Urinary bladder (tissue), 4 donors: ENCODE measurements at places on chromosomes 2 and 18. TPM values are rescaled to one million over a fixed set of nuclear protein-coding genes. Genes with fewer than 3 reads are reported as not detected.

DNA sequence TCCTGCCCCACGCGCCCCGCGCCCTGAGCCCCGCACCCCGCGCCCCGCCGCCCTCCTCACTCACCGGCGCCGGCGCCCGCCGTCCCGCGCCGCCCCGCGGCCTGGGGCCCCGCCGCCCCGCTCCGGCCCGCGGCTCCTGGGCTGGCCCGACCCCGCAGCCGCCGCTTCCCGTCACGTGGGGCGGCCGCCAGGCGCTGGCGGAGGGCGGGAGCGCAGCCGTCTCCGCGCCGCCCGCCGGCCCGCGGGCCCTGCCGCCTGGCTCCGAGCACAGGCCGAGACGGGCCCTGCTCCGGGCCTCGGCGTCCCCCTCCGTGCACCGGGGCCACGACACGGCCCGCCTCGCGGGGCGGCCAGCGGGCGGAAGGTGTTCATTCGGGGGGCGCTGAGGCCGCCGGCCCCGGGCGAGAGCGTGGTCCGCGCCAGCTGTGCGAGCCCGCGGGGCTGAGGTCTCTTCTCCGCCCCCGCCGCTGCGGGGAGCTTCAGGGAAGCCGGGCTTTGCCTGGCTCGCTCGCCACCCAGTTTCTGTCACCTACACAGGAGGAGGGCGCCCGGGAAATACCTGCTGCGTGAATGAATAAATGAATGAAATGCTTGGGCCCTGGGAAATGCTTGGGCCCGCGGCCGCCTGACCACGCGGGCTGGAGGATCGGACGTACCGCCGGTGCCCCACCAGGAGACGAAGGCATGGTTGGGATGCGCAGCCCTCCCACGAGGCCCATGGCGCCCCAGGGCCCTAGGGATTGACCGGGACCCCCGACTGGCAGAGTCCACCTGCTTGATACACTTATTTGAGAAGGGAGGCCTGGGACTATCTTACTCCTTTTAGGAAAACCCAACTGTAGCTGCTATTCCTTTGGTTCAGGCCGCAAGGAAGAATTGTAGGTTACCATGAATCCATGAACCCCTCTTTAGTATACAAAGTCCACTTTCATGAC, at the start of gene TGFBRAP1:
Gene TGFBRAP1, minus strand, starts transcription at position 175 of the 935 bp plus-strand sequence. CDS start 21,434 bp downstream, outside the sequence.
- DNase-seq: no peak

DNA sequence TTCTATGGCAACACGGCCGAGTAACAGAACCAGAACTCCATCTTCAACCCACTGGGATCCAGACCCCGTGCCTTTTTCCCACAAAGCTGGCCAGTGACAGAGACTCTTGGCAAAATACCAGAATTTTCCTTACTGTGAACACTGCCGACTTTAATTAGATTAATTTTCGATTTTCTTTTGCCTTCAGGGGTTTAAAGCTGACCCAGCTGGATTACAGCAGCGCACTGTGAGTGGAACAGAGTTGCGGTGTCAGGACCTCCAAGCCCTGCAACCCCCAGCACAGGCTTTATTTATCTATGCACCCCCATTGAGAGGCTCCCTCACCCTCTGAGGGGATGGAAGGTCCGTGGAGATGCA, 36.4 kb downstream of the CTIF start:
- DNase-seq: no peak

DNA sequence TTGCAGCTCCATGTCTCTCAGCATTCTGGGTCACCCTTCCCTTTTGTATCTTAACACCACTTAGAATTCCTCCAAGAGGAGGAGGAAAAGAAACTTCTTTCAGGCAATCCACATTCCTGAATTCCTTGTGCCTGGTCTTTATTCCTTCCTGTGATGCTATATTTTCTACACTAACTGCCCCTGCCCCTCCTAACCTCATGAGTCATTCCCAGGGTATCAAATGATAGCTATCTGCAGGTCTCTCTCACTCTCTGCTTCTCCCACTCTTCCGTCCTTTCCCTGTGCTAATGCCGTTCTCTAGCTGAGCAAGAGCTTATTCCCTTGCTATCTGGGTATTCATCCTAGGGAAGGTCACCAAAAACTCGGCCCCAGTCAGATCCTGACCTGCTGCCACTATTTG, 395.0 kb upstream of the TCF4 start:
- DNase-seq: no peak

- DNase-seq: no peak
Measured at GRCh38 chr18:3139406-3139805, 80.4 kb downstream of the MYOM1 start.

GRCh38 chr2:150095361-150096095, 391.9 kb downstream of the RND3 start:
- no peak for DNase-seq

DNA sequence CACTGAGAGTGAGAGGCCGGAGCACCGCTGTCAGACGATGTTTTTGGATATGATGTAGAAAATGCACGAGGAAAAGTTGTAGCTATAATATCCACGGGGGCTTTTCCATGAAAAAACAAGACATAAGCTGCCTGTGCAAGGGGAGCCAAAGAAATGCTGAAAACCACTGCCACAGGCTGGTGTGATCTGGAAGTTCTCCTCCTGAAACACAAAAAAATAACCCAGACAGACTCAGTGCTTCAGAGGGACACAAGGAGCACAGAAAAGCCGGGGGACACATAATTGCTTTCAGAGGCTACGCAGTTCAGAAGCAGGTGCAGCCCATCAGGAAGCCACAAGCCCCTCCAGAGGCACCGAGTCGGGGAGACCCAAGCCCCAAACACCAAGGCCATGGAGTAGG, 98.2 kb downstream of the ZNF516 start:
- no peak for DNase-seq

DNA sequence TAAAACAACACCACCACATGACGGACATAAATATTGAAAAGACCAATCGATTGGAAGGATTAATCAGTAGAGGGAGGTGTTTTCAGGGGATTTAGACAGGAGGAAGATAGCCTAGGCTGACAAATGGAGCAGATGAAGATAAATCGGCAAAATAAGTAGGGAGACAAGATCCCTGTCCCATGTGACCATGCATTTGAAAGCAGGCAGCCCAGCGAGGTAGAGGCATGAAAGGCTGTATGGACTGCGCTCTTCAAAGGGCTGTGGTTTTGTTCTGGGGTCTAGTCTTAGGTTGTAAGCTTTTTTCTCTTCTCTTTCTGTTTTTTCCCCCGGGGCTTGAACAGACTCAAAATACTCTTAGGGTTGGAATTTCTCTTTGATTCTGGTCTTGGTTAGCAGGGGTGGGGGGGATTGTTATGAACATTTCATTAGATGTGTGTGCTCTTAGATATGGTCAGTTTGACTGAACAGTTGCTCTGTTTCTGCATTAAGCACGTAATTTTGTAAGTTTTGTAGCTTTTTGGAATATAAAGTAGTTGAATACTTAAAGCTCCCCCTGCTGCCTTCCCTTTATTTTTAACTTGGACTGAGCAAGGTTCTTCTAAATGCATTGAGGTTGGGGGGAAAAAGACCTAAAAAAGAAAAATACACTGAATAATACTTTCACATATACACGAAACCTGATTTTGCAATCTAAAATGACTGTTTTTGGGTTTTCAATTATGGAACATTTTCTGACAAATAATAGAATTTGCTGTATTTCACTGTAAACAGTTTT, 32.2 kb downstream of the ZNF532 start:
- DNase-seq: no peak

GRCh38 chr2:64019083-64019974, at the start of gene VPS54:
TSS of gene VPS54 (minus strand) at chr2:64019428. CDS start at chr2:63983999, 35,429 bp downstream.
- DNase-seq: peak; percentile 43

GRCh38 chr2:10798783-10799182, 13.8 kb downstream of the PDIA6 start:
- no peak for DNase-seq

DNA sequence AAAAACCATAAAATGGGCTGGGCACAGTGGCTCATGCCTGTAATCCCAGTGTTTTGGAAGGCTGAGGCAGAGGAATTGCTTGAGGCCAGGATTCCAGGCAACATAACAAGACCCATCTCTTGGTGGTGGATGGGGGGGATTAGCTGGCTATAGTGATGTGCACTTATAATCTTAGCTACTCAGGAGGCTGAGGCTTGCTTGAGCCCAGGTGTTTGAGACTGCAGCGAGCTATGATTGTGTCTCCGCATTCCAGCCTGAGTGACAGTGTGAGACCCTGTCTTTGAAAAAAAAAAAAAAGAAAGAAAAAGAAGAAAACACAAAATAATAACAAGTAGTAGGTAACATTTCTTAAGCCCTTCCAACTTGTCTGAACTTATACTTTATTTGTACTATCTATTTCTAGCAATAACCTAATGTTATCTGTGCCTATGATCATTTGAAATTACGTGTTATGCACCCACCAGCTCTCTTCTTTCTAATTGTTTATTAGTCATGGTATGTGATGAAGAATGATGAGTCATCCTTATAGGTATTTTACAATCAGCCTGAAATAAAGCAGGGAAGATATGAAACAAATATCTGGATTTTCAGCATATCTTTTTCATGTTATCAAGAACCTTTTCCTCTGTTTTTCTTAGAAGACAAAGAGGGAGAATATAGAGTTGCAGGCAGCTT, 129.3 kb upstream of the UNC80 start:
- DNase-seq: no peak

Gene CBLN2
- total RNA-seq: 5.2 TPM

Gene MOCOS
- 0.95 TPM for total RNA-seq

Gene SLC30A3
- total RNA-seq: 0.53 TPM

Gene IL1RN
- total RNA-seq: 6.7 TPM

Gene BMP10
- not detected for total RNA-seq

Gene ASXL3
- total RNA-seq: 16.8 TPM

Gene CDK15
- total RNA-seq: 3.7 TPM

Gene RND3
- total RNA-seq: 139 TPM

Gene ANKRD30B
- total RNA-seq: not detected
